ENCODE measurements at places on chromosomes 13 and 19. TPM values are rescaled to one million over a fixed set of nuclear protein-coding genes. Genes with fewer than 3 reads are reported as not detected.
A peak's percentile ranks its signal among the peaks of the same experiment; 100 is the strongest.

The CKM gene
- not detected for total RNA-seq

DNA sequence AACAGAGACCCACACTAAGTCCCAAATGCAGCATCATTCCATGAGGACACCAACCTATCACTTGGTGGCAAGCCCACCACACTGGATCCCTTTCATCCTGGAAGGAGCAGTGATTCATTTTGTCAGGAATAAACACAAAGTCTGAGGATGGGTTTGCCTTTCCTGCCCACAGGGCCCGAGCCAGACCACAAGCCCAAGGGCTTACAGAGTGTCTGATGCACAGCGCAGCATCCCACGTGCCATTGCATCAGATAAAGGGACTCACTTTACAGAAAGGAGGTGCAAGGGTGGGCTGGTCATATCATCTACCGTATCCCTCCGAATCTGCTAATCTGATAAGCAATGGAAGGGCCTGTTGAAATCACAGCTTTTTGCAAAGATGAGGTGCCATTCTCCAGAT lies 12.2 kb upstream of the KCTD15 start:
- no peak overlapping the region for H3K27ac ChIP-seq
- no peak for DNase-seq
- H3K4me1 ChIP-seq: no peaks in the 10 kb centered on the region
- H3K4me3 ChIP-seq: no peak overlapping the region

The ZNF547 gene
- 5.5 TPM for total RNA-seq

GRCh38 chr13:37618554-37618953 lies 20.0 kb upstream of the POSTN start:
- H3K36me3 ChIP-seq: no peaks in the 10 kb centered on the region
- DNase-seq: no peak
- peaks cover 56% of the 10 kb centered on the region for H3K4me1 ChIP-seq
- H3K27me3 ChIP-seq: no peaks in the 10 kb centered on the region
- H3K27ac ChIP-seq: peak overlapping the region; percentile 57

- DNase-seq: no peak
- H3K4me3 ChIP-seq: peak overlapping the region; percentile 41
- no peak overlapping the region for H3K27ac ChIP-seq
- no peaks in the 10 kb centered on the region for H3K36me3 ChIP-seq
Measured at GRCh38 chr19:47447470-47448359, 24.0 kb downstream of the SLC8A2 start.

- no peak overlapping the region for H3K4me3 ChIP-seq
- peaks cover 26% of the 10 kb centered on the region for H3K27me3 ChIP-seq
- no peak for DNase-seq
- no peaks in the 10 kb centered on the region for H3K4me1 ChIP-seq
Measured at GRCh38 chr13:113664751-113665596, 2.0 kb upstream of the GRK1 start.

The UBE2L5 gene
- total RNA-seq: not detected

GRCh38 chr19:51602189-51602854 lies 27.9 kb downstream of the SIGLEC5 start:
- peak; percentile 71 for DNase-seq
- H3K27me3 ChIP-seq: no peaks in the 10 kb centered on the region
- H3K4me1 ChIP-seq: no peaks in the 10 kb centered on the region
- H3K4me3 ChIP-seq: no peak overlapping the region
- no peak overlapping the region for H3K27ac ChIP-seq
- H3K36me3 ChIP-seq: no peaks in the 10 kb centered on the region

The OR7C1 gene
- not detected for total RNA-seq
